ENCODE measurements at places on chromosomes 7 and 10. TPM values are rescaled to one million over a fixed set of nuclear protein-coding genes. Genes with fewer than 3 reads are reported as not detected.
A peak's percentile ranks its signal among the peaks of the same experiment; 100 is the strongest.

The HOXA1 gene
- not detected for total RNA-seq

The TMEM236 gene
- 0.52 TPM for total RNA-seq

The GIMAP1 gene
- total RNA-seq: 3.9 TPM

The CYP3A4 gene
- 267 TPM for total RNA-seq

The PPP1R17 gene
- not detected for total RNA-seq

The MSMB gene
- total RNA-seq: not detected

The NEURL1 gene
- total RNA-seq: 25.1 TPM

The PLEKHA1 gene
- total RNA-seq: 14.2 TPM

- no peak for DNase-seq
Measured at GRCh38 chr10:125136087-125136486, 24.3 kb downstream of the CTBP2 start.

GRCh38 chr10:123893651-123894050 lies 2.0 kb upstream of the CPXM2 start:
- no peak for DNase-seq

DNA sequence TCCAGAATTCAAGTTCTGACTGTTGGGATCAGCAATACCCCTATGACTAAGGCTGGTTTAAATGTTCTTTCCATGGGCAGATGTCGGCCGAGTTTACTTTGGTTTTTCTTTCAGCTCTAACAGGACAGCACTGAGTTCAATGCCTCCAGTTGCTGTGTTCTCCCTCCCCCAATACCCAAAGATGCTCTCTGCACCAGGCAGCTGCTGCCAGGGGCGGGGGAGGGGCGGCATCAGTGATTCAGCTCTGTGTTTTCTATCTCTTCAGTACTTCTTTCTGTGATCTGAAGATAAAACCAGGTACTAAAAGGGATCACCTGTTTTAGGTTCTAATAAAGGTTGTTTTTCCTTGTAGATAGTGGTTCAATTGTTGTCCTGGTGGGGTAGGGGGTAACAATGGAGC lies 576.7 kb upstream of the POT1 start:
- DNase-seq: no peak

DNA sequence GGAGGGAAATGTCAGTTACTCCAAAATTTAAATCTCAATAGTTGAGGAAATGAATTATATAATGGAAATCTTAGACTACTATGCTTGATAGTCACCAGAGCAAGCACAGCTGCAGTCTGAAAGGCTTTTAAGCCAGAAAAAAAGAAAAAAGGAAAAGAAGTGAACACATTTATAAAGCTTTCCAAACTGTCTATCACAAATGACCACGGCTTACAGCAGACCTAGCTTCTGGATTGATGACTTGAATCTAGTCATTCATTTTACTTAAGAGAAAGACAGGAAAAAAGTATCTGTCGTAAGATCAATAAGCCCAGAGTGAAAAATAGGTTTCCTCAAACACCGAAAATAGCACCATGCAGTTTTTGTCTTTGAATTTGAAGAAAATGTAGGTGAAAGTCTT lies 67.9 kb upstream of the OGDHL start:
- no peak for DNase-seq

GRCh38 chr7:50728184-50728583 lies 54.5 kb downstream of the GRB10 start:
- DNase-seq: no peak

- DNase-seq: no peak
Measured at GRCh38 chr10:2680821-2681220, 386.5 kb upstream of the PFKP start.

DNA sequence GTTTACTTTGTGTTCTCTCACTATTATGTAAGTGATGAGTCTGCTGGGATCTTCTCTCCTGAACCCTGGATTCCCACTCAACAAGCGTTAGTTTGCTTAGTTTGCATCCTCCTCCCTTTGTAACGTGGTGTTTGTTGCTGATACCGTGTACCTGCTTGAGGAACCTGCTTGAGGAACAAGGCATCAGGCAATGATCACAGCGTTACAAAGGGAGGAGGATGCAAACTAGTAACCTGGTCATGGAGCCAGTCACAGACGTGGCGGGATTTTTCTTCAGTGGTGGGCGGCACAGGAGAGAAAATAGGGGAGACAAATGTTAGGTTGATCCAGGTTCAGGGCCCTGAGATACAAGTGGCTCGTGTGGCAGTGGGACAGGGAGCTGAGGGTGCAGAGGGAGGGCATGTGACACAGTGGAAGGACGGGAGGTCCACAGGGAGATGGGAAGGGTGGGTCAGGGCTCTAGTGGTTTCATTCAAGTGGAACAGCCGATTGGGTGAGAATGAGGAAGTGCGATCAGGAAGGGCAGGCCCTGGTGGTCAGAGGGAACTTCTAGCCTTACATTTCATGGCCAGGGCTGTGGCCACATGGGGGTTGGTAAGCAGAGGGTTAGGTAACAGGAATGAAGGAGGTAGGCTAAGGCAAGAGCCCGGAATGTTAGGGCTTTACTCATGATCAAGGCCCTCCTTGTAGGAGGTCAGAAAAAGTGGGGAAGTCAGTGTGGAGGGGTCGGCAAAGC lies 38.0 kb downstream of the SNX10 start:
- no peak for DNase-seq

GRCh38 chr7:46934198-46934825 lies 647.6 kb downstream of the TNS3 start:
- DNase-seq: no peak

- no peak for DNase-seq
Measured at GRCh38 chr10:117559712-117560111, 17.2 kb downstream of the EMX2 start.

DNA sequence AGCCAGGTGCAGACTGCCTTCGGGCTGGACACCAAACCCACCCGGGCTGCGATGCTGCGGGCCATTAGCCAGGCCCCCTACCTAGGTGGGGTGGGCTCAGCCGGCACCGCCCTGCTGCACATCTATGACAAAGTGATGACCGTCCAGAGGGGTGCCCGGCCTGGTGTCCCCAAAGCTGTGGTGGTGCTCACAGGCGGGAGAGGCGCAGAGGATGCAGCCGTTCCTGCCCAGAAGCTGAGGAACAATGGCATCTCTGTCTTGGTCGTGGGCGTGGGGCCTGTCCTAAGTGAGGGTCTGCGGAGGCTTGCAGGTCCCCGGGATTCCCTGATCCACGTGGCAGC lies 50.0 kb downstream of the VWA2 start:
- DNase-seq: no peak

DNA sequence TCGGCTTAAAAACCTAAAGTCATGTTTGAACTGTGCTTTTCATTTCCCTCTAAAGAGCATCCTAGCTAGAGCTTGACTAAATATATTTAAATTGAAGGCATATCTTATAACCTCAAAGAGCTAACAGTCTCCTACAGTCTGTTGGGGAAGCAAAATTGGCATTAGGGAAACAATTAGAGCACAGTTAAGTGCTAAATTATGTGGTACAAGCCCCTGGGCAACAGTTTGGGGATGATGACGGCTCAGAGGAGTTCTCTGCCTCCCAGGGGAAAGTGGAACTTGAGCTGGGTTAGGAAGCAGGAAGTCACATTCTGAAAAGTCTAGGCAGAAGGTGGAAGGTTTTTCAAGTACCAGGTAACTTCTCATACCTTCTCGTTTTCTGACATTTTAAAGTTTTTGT lies 18.6 kb upstream of the GOT1 start:
- no peak for DNase-seq

GRCh38 chr7:155224116-155224811 lies 73.4 kb upstream of the INSIG1 start:
- DNase-seq: no peak

GRCh38 chr10:57785068-57785467 lies 482.6 kb downstream of the IPMK start:
- no peak for DNase-seq

- DNase-seq: no peak
Measured at GRCh38 chr10:20953120-20953519, 56.0 kb upstream of the NEBL start.

DNA sequence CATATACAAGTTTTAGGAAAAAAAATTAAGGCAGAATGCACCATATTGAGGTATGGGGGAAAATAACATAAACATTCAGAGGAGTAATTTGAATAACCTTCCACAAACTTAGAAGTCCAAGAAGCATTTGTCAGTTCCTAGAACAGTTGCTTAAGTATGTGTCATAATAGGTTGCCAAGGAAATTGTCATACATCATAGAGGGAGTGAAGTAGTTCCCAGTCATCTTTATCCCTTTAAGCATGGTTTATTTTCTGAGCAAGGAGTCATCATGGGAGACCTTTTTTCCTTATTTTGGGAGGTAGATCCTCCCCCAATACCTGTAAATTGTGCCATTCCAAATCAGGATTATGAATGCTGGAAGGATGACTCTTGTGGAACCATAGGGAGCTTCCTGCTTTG lies at the start of gene SSMEM1:
TSS of gene SSMEM1 (plus strand) at position 219 of the 400 bp plus-strand sequence. CDS start at position 270, 51 bp downstream.
- no peak for DNase-seq

DNA sequence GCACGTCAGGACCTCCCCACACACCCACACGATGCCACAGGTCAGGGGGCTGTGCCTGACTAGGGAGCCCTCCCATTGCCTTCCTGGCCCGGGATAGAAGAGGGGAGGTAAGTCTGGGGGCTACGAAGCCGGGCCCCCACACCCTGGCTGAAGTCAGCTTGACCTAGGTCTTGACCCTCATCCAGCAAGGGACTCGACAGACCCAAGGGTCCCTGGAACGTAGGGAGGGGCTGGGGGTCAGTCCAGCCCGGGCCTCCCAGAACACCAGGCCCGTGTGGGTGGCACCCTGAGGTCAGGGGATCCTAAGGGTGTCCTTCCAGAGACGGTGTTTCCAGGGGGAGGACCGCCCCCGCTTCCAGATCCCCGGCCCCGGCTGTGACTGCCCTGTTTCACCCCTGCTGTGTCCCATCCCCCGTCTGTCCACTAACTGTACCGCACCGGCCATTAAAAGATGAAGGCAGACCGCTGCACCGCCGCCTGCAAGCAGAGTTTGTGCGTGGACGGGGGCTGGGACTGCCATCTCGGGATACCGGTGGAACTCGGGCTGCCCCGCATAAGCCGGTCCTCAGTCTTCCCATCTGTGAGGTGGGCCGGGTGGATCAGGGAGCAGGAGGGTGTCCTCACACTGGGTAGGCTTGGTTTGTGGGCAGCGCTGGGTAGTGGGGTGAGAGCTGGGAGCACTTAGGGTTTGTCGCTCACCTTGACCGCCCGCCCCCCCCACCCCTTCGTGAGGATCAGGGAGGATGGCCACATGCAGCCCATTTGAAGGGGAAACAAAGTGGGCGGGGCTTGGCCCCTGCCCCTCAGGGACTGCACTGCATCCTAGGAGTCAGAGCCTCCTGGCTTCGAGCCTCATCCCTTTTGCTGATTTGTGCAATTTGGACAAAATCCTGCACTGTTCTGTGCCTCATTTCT lies 21.1 kb downstream of the SLC29A4 start:
- DNase-seq: no peak

DNA sequence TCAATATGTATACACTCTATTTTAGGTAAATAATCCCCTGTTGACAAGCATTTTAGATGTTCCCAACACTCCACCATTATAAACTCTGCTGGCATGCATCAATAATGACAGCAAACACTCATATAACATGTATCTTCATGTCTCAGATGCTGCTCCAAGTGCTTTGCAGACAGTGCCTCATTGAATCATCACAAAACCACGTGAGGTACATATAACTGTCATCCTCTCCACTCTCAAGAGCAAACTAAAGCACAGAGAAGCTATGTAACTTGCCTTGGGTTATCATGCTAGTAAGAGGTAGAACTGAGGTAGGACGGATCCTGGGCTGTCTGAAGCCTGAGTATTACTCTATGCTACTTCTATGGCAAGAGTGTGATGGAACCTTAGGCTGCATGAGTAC lies 72.5 kb upstream of the GSDME start:
- no peak for DNase-seq

DNA sequence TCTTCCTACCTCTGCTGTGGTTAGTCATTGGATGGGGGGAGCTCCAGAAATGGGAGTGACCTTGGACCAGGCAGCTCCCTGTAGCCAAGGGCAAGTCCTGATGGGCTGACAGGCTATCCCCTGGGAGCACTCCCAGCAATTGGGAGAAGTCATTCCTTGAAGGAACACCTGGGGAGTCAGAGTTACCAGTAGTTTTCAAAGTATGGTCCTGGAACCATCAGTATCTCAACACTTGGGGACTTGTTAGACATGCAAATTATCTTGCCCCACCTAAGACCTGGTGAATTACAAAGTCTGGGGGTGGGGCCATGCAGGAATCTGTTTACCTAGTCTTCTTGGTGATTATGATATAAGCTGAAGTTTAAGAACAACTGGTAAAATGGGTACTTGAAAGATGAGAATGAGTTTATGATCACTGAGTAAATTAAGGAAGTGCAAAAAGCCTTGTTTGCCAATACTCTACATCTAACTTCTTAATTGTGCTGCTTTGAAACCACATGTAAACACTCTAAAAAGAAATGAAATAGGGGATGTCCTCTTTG lies 287.3 kb upstream of the LRRN3 start:
- DNase-seq: no peak

- DNase-seq: peak; percentile 90
Measured at GRCh38 chr7:101099969-101100781, 14.9 kb downstream of the TRIM56 start.

- DNase-seq: peak; percentile 53
Measured at GRCh38 chr7:75966190-75966961, 28.0 kb downstream of the TMEM120A start.

GRCh38 chr10:44043646-44044375 lies 341.1 kb downstream of the CXCL12 start:
- DNase-seq: no peak

GRCh38 chr7:107962817-107963216 lies 40.1 kb downstream of the LAMB1 start:
- no peak for DNase-seq

DNA sequence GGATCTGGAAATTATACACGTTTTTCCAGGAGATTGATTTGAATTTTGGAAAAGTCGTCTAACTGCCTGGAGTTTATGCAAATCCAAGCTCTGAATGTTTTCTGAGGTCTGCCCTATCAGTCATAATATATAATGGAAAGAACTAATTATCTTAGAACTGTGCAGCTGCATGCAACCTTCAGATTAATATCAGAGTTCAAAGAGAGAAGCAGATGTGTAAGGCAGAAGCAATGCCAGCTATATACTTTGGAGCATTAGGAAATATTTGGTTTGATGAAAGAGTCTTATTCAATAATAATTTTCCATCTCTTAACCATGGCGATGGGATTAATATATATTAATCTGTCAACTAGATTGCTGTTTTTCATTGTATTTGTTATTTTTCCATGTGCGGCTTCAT lies 500.9 kb downstream of the NEBL start:
- DNase-seq: no peak

DNA sequence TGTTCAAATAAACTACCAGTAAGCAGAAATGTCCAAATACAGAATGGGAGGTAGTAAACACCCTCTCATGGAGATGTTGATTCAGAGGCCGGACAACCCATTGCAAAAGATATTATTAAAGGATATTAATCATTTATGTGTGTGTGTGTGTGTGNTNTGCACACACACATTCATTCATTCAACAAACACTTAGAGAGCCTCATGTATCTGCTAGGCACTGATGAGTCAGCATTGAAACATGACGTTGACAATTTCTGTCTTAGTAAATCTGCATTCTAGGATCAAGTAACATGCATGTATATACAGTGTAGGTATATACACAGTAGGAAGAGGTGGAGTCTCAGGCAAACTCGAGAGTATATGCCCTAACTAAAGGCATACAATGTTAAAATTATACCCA lies 187.0 kb downstream of the ZNF365 start:
- no peak for DNase-seq

Data from body of pancreas (tissue), 4 donors.